ENCODE measurements at places on chromosomes 4 and X.

DNA sequence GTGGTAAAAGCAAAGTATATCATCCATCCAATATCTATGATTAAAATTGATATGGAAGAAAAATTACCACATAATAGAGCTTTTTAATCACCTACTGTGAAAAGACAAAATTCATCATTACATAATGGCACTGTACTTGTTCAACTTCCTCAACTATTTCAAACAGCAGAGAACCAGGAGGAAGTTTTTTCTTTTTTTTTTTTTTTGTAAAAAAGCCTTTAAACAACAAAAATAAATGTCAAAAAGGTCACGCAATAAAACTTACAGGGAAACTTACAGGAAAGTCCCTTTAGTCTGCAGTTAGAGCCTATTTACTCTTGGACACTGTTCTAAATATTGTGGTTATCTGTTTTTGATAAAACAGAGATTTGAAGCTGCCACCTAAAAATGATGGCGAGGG lies 4.8 kb downstream of the PDGFC start:
- DNase-seq: no peak

GRCh38 chrX:129239371-129239770 lies 283.9 kb downstream of the SMARCA1 start:
- no peak for DNase-seq

DNA sequence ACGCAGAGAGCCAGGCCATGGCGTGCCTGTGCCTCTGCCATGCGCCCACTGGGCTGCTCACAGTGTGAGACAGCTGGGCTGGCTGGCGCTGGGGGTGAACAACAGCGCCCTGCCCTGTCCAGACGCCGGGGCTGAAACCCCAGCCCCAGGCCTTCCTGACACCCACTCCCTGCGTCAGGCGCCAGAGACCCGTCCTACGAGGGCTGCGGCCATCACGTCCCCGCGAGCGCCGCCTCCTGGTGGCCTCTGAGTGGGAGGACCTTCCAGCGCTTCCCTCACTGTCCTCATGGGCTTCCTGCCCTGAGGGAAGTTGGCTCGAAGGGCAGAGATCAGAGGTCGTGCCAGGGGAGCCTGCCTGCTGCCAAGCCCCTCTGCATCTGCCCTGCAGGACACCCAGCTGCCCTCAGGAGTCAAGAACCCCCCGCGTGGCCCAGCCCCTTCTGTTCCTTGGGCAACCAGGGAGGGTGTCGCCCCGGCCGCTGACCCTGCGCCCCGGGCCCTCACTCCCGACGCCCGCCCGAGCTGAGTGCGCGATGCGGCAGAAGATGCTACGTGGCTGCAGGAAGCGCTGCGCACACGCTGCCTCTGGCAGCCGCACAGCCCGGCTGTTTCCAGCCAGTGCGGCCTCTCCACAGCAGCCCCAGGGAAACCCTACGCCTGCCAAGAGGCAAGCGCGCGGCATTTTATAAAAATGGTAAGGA lies 16.2 kb downstream of the NELFA start:
- DNase-seq: peak; percentile 96

- DNase-seq: no peak
Observed at GRCh38 chr4:56185901-56186300, 201.4 kb downstream of the AASDH start.

DNA sequence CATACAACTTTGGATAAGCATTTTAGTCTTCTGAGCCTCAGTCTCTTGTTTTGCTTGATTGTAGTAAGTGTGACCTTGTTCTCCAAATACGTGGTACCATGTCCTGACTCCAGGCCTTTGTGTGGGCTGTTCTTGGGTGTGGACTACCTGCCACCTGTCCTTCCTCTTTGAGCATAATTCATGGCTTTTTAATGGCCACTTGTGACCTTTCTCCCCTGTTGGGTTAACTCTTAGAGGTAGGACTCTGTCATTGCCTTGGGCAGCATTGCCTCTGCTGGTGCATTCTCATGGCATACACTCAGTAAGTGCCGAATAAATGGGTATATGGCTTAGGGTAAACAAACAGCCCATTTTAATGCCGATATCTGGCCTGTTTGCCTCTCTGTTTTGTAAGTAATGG lies 3.0 kb downstream of the NSD2 start:
- DNase-seq: no peak

- no peak for DNase-seq
Observed at GRCh38 chr4:81426770-81427289, 44.9 kb downstream of the RASGEF1B start.

DNA sequence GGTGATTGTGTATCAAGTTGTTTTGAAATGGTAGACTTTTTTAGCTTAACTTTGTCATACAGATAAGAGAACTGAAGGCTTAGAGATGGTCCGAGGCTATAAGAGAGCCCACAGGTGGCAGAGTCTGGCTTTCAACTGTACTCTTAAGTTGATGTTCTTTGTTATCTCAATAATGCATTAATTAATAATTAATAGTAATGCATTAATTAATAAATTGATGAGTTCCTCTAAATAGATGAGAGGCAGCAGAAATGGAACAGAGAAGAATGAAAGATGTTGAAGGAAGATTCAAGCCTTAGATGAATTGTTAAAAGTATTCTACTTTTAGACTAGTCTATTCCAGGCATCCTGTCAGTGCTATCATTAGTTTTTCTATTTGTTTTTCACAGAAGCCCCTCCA lies 22.4 kb downstream of the NUDT9 start:
- DNase-seq: no peak

GRCh38 chr4:55318175-55319129 lies 27.6 kb upstream of the SRD5A3 start:
- DNase-seq: no peak

DNA sequence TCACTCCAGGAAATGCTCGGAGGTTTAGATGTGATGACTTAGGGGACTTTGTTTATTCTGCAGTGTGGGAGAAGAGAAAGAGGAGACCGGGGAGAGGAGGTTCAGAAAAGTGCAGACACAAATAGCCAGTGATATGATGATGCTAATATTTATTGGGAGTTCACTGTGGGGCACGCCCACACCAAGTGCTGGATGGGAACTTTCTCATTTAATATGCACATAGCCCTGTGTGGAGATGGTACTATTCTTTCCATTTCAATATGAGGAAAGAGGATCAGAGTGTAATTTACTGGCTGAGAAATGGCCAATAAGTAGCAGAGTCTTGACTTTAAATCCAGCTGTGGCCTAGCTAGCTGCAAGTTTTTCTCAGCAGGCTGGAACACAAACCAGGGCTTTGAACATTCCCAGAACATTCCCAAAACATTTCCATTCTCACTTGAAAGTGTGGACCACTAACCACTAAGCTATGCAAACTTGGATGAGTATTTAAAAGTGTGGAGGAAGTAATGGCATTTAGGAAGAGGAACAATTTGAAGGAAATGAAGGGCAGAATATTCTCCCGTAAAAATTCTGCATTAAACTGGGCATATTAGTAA lies 231.7 kb downstream of the HS3ST1 start:
- no peak for DNase-seq

GRCh38 chrX:39445336-39445735 lies 644.1 kb downstream of the MID1IP1 start:
- DNase-seq: peak; percentile 57

DNA sequence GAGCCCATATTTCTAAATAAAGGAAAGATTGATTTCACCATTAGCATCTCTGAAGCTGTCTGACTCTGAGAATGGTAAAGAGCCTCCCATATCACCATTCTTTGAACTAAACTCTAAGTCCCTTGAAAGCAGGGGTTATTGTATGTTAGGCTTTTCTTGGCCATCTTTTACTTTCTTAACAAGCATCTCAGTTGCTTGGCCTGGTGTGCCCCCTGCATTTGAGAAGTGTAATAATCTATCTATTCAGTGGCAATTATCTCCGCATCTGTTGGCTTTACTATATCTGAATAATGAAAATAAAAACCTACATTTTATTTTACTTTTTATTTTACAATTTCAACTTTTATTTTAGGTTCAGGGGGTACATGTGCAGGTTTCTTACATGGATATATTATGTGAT lies 128.3 kb upstream of the ARMCX2 start:
- no peak for DNase-seq

- DNase-seq: no peak
Observed at GRCh38 chrX:84339507-84340364, 151.7 kb upstream of the RPS6KA6 start.

GRCh38 chr4:186104890-186105646 lies 564 bp downstream of the FAM149A start:
- DNase-seq: peak; percentile 87

- no peak for DNase-seq
Observed at GRCh38 chrX:132426695-132427281, 62.0 kb downstream of the MBNL3 start.

DNA sequence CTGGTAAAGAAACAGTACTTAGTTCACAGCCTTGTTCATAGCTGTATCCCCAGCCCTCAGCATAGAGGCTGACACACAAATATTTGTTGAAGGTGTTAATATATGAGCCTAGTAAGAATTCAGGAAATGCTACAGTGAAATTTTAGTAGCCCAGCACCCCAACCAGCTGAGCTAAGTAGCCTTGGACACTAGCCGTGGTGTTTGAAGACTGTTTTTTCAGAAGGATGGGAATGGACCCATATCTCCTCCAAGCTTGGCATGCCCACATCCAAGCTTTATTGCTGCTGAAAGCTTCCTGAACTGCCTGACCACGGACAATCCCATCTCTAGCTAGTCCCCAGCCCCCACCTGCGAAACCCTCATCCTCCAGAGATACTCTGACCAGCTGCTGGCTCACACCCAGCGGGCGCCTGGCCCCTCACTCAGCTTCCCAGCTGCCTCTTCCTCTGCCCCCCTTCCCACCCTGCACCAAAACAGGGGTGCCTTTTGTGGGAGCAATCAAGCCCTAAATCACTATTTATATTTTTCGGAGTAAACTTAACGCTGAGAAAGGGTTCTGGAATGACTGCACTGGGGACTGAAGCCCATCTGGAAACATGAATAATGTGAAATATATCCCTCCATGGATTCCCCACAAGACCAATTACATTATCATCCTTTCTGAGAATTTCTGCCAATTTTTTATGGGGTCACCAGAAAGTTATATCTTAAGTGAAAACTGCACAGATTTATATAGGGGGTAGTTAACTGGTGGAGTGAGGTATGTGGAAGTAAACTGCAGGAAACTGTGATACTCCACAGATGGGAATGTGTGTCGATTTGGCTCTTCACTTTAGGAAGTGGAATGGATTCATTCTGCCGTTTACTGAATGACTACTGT lies 41.1 kb upstream of the CBR4 start:
- DNase-seq: no peak

- peak; percentile 40 for DNase-seq
Observed at GRCh38 chr4:145829629-145830395, 108.8 kb downstream of the ZNF827 start.

GRCh38 chr4:39637221-39637585 lies 1.5 kb downstream of the SMIM14 start:
- no peak for DNase-seq

DNA sequence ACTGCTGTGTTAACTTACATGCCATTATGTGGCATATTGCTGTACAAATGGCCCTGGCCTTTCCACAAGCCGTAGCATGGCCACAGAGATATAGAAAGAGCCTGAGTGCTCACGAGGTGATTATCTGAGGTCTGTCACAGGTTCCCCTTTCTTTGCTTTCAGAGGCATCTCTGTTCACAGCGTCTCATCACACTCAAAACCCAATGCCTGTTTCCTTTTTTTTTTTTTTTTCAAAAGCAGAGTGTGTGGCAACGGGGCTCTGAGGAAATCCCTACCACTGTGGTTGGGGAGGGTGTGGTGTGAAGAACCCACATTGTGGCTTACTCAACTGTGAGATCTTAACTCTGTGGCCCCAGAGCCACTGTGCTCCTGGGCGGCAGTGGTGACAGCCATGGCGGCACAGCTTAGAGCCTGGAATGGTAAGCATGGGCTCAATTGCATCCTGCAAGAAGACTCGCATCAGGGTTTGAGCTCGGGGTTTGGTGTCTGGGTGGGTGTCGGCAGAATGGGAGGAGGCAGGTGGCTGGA lies 30.8 kb downstream of the RTL5 start:
- DNase-seq: no peak

DNA sequence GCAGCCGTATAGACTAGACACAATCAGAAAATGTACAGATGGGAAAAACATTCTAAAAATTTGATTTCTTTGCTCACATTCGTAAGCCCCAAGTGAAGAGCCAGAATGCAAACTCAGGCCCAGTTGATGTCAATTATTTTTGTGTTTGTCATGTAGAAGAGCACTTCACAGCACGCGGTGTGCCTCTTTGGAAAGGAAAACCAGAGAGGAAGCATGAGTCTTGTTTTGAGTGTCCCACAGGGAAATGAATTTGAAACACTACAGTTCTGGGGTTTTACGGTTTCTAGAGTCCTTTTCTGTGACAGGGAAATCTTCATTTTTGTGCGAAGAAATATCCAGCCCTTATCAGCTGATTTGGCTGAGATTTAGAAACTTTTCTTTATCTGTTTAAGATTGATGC lies 554.6 kb upstream of the BOD1L1 start:
- no peak for DNase-seq

- DNase-seq: peak; percentile 43
Observed at GRCh38 chr4:39435659-39436563, 22.8 kb downstream of the RPL9 start.

- DNase-seq: no peak
Observed at GRCh38 chr4:151939670-151940069, 178.9 kb upstream of the GATB start.

GRCh38 chr4:174137698-174138097 lies 145.8 kb downstream of the FBXO8 start:
- DNase-seq: no peak

- no peak for DNase-seq
Observed at GRCh38 chr4:150962245-150962644, 52.8 kb downstream of the LRBA start.

GRCh38 chr4:86685401-86685800 lies 91.3 kb downstream of the PTPN13 start:
- DNase-seq: no peak

- DNase-seq: no peak
Observed at GRCh38 chr4:52641854-52642563, 17.1 kb downstream of the USP46 start.

DNA sequence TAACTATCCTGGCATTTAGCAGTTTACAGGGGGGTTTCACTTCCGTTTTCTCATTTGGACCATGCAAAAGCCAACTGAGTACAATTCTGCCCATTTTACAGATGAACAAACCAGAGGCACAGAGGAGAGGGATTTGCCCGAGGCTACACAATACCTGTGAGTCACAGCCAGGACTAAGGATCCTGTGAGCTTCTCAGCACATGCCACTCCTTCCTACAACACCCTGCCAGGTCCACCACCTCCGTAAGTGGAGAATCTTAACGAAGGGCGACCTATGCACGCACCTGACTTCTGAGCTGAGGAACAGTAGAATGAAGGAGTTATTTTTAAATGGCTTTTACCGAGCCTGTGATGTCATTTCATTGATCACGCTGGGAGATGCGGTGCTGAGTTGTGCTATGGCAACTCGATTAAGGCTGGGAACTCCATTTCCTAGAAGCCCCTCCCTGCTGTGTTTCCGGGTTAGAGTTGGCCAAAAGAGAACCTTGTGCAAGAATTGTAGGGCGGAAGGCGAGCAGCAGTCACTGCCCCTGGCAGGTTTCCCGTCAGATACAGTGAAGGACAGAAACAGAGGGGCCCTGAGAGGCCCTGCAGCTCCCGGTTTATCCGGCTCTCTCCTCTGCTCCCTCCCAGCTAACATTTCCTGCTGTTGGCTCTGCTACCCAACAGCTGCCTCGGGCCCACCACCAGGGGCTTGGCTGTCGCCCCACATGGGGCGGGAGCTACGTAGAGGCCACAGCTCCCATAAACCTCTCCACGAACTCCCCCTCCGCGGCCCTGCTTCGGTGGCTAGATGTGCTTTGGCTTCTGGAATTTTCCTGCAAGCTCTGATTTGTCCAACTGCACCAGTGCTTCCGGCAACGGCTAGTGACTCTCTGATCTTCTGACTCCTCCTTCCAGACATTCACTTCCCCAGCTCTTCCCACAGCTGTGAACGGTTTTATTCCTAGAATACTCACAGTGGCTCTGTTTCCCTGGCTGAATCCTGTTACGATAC lies 75.1 kb upstream of the USP9X start:
- DNase-seq: peak; percentile 75

Data from H7 (cell line).